ENCODE measurements at places on chromosomes 4 and X.

DNA sequence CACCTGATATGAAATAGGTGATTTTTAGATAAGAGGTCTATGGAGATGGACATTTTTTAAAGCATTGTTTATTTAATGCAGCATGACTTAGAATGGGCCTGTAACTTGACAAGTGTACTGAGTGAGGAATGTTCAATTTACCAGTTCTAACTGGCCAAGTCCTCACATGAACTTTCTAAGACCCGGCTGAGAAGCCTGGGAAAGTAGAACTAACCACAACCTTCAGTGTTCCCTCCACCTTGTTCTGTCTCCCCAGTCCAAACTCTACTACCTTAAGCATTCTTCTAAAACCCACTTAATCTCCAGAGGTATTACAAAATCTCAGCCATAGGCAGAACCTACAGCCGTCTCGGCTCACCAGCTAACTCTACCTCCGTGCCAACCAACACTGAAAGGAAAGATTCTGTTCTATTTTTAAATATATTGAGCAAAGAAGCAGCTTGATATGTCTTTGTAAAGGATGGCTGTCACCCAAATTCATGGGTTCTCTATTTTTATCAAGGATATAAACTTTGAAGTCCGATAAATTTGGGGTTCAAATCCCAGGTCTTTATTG, 6.8 kb downstream of the PPARGC1A start:
- DNase-seq: no peak

GRCh38 chrX:121179972-121180371, 132.6 kb downstream of the GLUD2 start:
- DNase-seq: no peak

- DNase-seq: no peak
Observed at GRCh38 chr4:111842336-111842735, 302.9 kb upstream of the FAM241A start.

DNA sequence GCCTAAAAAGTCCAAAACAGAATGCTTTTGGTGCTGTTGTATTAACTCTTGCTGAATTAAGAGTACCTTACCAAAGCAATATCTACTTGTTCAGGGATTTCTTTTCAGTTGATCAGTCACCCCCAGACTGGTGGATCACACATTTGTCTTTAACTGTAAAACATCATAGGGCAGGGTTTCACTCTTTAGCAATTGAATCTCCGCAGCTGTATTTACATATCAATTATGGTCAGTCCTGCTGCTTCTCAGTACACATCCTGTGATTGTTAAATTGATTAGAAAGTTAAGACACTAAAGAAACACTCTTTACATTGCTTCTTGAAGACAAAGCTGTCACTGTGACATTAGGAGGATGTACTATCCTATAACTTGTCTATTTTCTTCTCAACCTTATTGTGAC, 277.1 kb upstream of the ADGRL3 start:
- no peak for DNase-seq

DNA sequence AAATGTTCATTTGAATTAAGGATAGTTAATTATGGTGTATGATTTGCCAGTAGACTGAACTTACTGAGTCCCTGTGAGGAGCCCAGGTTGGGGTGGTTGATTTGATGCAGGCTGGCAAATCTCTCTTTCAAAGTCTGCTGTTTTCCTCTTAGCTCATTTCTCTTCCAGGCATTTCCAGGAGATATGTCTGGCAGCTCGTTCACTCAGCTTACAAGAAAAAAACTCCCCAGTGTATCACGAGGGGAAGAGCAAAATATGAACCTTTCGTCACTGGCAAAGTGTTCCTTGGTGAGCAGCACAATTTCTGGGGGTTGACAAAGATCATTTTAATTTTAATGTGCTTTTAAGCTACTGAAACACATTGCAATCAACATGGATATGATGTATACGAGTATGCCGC, 244.2 kb downstream of the CBLL2 start:
- no peak for DNase-seq

DNA sequence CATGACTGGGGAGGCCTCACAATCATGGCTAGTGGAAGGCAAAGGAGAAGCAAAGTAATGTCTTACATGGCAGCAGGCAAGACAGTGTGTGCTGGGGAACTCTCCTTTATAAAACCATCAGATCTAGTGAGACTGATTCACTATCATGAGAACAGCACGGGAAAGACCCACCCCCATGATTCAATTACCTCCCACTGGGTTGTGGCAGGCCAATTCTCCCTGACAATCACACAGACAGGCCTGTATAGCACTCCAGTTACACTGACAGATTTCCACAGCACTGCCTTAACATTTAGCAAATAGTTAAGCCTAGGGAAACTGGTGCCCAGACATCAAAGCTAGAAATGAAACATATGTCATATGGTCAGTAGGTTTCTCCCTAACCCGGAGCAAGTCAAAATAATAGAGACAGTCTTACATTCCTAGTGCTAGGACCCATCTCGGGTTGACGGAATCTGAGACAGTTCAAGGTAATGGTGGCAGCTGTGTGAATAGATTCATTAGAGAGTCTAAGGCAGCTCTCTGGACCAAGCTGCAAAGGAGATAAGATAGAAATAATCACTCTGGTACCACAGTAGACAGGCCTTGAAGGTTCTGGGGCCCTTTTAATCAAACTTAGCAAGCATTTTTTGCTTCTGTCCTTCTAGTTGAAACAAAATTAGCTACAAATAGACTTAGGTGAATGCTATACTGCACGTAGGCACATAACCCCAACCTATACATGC, 9.4 kb upstream of the HERC5 start:
- DNase-seq: peak; percentile 16

- no peak for DNase-seq
Observed at GRCh38 chrX:139222511-139223200, 307.9 kb upstream of the F9 start.

GRCh38 chr4:169270810-169271691, at the start of gene SH3RF1:
Gene SH3RF1, minus strand, starts transcription at chr4:169270956. Its CDS starts 1,744 bp downstream, at chr4:169269212.
- DNase-seq: peak; percentile 90

DNA sequence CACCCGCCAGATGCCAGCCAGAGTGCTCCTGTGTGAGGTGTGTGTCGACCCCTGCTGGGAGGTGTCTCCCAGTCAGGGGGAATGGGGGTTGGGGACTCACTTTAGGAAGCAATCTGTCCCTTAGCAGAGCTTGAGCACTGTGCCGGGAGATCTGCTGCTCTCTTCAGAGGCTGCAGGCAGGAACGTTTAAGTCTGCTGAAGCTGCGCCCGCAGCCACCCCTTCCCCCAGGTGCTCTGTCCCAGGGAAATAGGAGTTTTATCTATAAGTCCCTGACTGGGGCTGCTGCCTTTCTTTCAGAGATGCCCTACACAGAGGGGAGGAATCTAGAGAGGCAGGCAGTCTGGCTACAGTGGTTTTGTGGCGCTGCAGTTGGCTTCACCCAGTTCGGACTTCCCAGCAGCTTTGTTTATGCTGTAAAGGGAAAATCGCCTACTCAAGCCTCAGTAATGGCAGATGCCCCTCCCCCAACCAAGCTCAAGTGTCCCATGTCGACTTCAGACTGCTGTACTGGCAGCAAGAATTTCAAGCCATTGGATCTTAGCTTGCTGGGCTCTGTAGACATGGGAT, 80.8 kb downstream of the CCSER1 start:
- no peak for DNase-seq

- no peak for DNase-seq
Observed at GRCh38 chr4:108559911-108560310, 60.5 kb upstream of the RPL34 start.

GRCh38 chr4:1410491-1411325, 4.5 kb upstream of the NKX1-1 start:
- DNase-seq: peak; percentile 60

- no peak for DNase-seq
Observed at GRCh38 chrX:57329008-57329407, 42.5 kb downstream of the FAAH2 start.

GRCh38 chr4:73734530-73735001, 5.8 kb upstream of the CXCL8 start:
- no peak for DNase-seq

DNA sequence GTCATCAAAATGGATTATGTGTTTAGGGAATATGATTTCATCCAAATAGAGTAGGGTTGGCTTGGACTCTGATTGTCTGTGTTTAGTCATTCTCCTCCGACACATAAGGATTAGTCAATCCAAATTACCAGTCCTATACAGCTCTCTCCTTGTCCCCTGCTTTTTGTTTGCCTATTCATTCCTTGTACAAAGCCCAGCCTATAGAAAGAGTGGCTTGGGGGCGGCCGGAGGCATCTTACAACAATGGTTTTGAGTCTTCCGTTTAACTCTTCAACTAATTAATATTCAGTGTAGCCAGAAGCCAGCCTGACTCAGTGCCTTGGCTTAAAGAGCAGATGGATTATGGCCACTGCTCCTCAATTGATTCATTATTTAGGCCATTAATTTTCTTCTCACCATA, 796.6 kb upstream of the POU3F4 start:
- no peak for DNase-seq

- peak; percentile 78 for DNase-seq
Observed at GRCh38 chr4:184648313-184649025, 778 bp downstream of the CASP3 start.

DNA sequence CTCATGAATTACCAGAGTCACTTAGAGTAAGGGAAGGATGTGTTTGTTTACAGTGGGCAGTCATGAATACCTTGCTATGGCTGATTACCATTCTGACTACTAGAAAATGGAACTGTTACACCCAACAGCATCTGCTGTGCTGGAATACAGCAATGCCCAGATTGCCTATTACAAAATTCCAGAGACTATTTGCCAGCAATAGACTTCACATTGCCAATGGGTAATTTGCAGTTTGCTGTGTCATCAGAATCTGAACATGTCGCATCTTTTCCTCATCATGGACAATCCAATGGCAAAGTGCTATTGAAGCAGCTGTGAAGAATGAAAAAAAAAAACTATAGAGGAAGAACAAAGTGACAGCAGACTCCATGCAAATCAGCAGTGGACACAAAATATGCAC, 356.6 kb downstream of the CXXC4 start:
- DNase-seq: no peak

DNA sequence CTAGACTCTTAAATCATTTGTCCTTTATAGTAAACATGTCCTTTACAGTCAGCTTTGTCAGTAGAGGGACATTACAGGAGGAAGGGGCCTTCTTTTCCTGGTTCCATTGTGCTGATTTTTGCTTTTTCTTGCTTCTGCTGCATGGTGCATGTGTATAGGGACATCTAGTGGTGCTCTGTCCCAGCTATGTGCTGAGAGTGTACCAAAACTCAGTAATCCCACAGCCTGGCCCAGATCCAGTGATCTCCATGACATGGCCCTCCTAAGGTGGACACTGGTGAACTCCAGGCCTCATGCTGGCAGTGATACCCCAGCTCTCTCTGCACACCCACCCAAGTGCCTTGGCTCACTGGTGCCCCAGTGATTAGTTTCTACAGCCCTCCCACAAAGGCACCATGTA, 45.2 kb downstream of the MAGEB17 start:
- no peak for DNase-seq

GRCh38 chrX:150465881-150466775, 102.3 kb upstream of the MTM1 start:
- DNase-seq: no peak

- no peak for DNase-seq
Observed at GRCh38 chr4:159177265-159178150, 74.6 kb downstream of the RAPGEF2 start.

- DNase-seq: peak; percentile 8
Observed at GRCh38 chr4:168942985-168943384, 67.1 kb downstream of the CBR4 start.

Measured in erythroblast (primary cell).